CD8-positive, alpha-beta T cell (primary cell): ENCODE measurements at places on chromosomes 13 and 19.

GRCh38 chr13:29875646-29876045 is 25.2 kb upstream of the UBL3 start:
- DNase-seq = no peak

GRCh38 chr13:107753291-107753690 is 462.0 kb downstream of the LIG4 start:
- no peak for DNase-seq

DNA sequence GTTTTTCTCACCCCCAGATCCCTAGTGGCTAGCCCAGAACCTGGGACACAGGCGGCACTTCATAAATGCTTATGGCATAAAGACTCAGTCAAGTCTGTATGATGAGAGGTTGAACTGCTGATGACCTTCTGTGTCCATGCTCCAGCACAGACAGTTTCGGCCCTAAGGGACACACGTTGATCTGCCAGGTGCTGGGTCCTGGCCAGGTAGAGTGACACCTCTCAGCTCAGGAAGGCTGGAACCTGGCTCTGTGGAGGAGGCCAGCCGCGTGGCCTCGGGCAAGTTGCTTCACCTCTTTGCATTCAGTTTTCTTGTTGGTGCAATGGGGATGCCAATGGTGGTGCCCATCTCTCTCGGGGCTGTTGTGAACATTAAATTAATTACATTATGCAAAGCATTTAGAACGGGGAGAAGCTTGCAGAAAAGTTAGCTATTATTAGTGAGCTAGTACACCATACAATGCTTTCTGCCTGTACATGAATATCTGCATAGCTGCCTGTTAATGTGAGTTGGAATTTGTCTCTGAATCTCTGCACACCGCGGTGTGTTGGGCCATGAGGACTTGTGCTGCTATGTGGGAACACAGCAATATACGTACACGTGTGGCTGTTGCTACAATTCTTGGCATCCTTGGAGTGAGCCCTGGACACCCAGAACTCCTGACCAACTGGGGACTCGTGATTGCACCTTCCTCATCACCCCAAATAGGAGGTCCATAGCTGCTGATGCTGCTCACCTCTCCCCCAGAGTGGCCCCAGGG is 8.4 kb downstream of the GADD45B start:
- DNase-seq = no peak

GRCh38 chr13:49419276-49419675 is 24.6 kb downstream of the CAB39L start:
- DNase-seq = no peak

- DNase-seq = no peak
Observed at GRCh38 chr19:50822661-50823208, 852 bp downstream of the KLK1 start.

DNA sequence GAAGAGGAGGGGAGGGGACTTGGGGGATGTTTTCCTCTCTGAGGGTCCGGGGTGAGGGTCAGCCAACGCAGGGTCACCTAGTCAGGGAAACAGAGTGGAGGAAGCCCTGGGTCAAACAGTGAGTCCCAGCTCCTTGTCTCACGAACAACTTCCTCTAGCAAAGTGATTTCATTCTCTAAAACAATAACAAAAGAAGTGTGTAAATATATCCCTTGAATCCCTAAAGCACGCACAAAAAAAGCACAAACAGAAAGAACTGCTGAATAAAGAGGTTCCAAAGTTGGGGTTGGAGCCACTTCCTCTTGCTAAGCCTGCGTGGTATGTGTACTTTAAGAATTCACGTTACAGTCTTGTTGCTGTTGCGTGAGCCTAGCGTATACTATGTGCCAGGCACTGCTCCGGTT is 1.5 kb upstream of the C5AR2 start:
- no peak for DNase-seq

DNA sequence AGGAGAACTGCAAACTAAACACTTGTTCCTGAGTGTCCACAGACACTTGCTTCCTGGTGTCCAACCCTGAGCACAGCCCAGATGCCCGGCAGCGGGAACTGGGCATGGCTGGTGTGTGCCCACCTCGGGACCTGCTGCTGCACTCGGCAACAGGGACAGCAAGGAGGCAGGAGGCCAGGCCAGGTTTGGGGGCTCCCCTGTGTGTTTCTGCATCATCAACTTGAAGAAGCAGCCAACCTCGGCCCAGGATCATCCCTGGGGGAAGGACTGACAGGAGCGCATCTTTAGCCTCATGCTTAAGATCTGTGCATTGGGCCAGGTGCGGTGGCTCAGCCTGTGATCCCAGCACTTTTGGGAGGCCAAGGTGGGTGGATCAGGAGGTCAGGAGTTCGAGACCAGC is 35.1 kb upstream of the LDLR start:
- DNase-seq = no peak

DNA sequence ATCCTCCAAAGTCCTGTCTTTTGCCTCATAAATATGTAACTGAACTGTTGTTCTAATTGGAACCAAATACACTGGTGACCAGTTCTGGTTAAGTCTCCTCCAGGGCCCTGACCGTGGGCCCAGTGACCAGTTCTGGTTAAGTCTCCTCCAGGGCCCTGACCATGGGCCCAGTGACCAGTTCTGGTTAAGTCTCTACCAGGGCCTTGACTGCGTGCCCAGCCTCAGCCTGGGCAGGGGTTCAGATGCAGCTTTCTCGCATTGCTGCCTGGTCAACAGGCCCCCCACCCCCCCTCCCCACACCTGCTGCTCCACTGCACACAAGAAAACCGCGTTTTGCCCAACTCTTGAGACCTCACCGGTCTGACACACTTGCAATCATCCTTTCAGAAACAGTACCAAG is 3.8 kb upstream of the GRTP1 start:
- no peak for DNase-seq

DNA sequence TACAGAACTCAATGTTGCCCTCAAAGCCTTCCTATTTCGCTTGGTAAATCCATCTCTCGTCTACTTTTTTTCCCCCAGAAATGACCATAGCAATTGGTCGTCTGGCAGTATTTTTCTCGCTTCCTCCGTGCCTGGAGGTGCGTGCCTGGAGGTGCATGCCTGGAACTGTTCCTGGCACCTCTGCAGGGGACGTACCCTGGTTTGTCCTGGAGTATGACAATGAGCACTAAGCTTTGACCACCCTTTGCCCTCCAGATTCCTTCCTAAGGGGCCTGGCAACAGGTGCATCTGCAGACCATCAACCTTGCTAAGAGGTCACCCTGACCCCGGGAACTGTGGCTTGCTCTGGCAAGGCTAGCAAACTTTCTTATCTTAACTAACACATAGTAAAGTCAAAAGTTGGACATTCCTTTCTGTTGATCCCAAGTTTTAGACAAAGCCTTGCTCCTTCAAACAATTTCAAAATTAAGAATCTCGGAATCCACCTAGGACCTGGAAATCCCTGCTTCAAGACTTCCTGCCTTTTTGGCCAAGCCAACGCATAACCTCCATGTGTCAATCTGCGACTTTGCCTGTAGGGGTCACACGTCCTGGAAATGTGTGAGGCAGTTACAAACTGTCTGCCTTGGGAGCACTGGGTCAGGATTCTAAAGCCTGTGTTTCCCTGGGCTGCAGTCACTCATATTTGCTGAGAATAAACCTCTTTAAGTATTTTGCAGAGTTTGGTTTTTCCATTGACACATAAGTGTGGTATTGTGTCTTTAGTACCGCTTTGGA is 28.8 kb upstream of the TUBGCP3 start:
- no peak for DNase-seq

DNA sequence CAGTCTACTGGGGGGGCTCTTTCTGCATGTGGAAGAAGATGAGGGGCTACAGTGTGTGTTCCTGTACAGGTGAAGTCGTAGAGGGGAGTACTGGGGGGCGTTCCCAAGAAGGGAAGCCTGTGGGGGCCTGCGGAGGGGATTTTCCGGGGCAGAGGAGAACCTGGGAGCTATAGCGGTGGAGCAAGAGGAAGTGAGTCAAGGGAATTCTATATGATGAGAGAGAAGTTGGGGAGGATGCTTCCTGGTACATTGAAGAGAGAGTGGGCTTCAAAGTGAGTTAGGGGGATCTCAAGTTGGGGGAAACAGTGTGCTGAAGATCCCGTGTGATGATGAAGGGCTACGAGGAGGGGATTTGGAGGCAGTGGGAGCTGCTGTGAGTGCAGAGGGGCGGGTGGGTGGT is 1.9 kb upstream of the CACNG8 start:
- no peak for DNase-seq

- no peak for DNase-seq
Observed at GRCh38 chr13:95301968-95302393, 730 bp upstream of the ABCC4 start.

DNA sequence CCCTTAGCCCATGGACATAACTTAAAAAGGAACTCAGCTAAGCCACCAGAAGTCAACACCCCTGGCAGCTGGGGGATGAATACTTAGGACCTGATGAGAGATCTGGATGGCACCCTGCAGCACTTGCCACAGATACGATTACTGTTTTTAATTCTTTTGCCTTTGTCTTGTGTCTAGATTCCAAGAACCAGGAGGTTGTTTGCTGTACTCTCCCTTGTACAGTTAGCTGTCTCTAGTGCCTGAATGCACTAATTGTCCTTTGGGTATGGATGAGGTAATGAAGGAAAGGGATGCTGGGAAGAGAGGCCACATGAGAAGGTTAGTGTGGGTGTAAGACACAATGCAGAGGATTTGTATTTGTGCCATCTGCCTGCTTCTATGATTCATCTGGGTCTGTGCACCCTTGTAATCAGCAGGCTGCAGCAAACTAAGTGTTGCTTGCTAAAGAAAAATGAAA is 385.8 kb downstream of the KCNRG start:
- DNase-seq = no peak

DNA sequence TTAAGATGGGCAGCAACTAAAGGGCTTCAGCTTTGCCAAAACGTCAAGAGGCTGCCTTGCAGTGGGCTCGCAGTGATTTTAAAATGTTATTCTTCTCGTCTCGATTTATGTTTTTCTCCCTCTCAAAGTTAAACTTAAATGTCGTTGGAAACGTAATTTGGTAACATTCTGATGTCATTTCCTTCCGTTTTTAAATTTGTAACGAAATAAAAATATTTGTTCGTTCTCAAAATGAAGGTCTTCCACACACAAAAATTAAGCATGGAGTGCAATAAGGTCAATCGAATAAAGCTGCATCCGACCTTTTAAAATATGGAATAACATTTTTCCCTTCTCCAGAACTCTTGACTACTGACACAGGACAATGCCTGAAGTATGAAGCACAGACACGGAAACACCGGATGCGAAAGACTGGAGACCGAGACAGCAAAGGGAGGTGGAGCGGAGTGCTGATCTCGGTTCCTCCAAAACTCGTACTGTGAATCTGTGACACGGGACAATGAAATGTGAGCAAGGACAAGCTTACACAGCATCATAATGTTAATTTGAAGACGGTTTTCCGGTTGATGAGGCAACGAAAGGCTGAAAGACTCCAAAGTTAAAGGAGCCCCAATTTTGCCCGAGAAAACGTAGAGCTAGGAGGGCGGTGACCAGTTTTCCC is 850 bp downstream of the MTMR6 start:
- peak; percentile 66 for DNase-seq

GRCh38 chr19:17611462-17612244 is 56.2 kb downstream of the COLGALT1 start:
- no peak for DNase-seq

DNA sequence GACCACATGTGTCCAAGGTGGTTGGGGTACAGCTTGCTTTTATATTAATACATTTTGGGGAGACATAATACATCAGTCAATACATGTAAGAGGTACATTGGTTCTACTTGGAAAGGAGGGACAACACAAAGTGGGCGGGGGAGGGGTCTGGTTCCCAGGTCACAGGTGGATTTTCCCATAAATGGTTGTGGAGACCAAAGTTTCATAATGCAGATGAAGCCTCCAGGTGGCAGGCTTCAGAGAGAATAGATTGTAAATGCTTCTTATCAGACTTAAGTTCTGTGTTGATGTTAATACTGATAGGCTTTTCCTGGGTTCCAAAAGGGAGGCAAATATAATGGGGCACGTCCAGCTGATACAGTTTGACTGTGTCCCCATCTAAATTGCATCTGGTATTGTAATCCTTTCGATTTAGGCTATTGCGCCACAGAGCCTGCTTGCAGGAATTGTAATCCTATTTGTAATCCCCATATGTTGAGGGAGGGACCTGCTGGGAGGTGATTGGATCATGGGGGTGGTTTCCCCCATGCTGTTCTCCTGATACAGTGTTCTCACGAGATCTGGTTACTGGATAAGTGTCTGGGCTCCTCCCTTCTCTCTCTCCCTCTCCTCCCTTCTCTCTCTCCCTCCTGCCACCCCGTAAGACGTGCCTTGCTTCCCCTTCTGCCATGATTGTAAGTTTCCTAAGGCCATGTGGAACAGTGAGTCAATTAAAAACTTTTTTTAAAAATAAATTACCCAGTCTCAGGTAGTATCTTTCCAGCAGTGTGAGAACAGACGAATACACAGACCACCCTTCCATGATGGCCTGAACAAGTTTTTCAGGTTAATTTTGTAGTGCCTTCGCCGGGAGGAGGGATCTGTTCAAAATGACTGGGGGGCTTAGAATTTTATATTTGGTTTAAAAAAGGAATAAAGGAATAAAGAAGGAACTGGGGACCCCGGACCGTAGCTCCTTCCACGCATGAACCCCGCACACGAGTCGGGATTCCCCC is 44.9 kb downstream of the ZNF823 start:
- DNase-seq = no peak

- DNase-seq = no peak
Observed at GRCh38 chr13:73399347-73400216, 340.8 kb downstream of the KLF5 start.

DNA sequence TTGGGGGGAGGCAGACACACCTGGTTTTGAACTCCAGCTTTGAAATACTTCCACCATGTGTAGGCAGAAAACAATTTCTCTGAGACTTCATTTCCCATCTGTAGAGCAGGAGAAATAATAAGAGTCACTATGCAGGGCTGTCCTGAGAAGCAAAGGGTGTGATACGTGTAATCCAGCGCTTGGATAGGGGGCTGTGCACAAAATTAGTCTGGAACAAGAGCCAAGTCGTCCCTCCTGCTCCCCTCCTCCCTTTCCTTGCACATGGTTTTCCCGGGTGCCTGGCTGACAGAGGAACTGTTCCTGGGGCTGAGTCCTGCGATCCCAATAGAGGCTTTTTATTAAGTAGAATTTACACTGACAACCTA is 29.6 kb upstream of the UBE2L5 start:
- DNase-seq = no peak

DNA sequence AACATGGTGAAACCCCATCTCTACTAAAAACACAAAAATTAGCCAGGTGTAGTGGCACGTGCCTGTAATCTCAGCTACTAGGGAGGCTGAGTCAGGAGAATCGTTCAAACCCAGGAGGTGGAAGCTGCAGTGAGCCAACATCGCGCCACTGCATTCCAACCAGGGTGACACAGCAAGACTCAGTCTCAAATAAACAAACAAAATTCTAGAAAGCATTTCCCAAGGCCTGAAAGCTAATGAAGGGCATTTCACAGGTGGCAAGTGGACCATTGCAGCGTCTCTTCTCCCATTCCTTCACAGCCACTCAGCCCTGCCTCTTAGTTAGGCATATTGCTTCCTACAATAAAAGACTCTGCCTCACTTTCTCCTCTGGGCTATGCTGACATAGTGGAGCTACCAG is 13.5 kb upstream of the RXFP2 start:
- no peak for DNase-seq

DNA sequence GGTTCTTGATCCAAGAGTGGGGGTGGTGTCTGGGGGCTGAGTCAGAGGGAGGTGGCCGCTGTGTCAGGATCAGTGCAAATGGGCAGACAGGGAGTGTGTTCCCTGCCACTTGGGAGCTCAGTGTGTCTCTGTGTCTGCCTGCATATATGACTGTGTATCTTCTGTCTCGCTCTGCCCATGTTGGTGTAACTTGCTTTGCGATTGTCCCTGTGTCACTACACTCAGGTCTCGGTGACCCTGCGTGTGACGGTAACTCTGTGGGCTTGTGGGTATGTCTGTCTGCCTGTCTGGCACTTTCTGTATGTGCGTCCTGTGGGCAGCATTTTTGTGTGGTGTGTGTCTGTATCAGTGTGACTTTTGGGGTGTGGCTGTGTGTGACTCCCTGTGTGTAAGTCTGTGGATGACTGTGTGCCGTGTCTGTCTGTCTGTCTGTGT is 8.2 kb upstream of the ERFL start:
- DNase-seq = peak; percentile 90
